CD14-positive monocyte (primary cell): ENCODE measurements at places on chromosomes 7 and 10.

DNA sequence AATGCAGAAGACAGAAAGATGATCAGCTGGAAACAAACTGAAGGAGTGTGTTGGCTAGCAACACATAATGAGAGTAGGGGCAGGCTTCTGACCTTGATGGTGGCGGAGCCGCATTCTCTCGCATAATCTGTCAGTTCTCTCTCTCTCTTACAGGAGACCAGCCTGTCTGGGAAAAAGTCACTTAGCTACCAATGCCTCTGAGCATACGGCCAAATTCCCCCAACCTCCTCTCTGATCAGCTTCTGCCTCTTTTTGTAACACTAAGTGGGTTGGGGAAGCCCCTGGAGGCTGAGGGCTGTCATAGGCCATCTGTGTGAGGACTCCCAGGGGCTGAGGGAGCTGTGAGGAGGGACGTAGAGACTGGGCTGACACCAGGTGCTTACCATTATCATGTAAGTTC lies 104.6 kb downstream of the HIPK2 start:
- no peaks in the 10 kb centered on the region for H3K27me3 ChIP-seq
- H3K36me3 ChIP-seq = peaks cover 3% of the 10 kb centered on the region
- peak; percentile 17 for DNase-seq
- no peak overlapping the region for H3K4me3 ChIP-seq
- H3K27ac ChIP-seq = no peak overlapping the region

DNA sequence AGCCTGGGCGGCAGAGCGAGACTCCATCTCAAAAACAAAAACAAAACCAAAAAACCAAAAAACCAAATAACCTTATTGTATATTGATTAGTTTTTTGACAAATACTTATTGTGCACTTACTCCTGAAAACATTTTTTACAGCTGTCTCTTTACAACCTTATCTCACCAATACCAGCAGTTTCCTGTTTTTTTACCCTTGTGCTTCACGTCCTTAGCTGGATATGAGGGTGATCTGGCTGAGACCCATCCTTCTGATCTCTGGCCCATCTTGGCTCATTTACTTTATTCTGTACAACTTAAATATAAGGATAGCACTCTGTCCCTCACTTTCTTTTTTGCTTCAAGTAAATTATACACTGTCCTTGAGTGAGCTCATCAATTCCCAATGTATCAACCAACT lies 104.6 kb upstream of the DNAJB12 start:
- no peak for DNase-seq
- no peak overlapping the region for H3K4me3 ChIP-seq
- H3K27me3 ChIP-seq = no peaks in the 10 kb centered on the region
- H3K36me3 ChIP-seq = no peaks in the 10 kb centered on the region

GRCh38 chr10:2834214-2834613 lies 233.1 kb upstream of the PFKP start:
- DNase-seq = no peak
- H3K36me3 ChIP-seq = no peaks in the 10 kb centered on the region

- DNase-seq = peak; percentile 85
- H3K36me3 ChIP-seq = no peaks in the 10 kb centered on the region
- peak overlapping the region; percentile 48 for H3K27ac ChIP-seq
- H3K4me3 ChIP-seq = no peak overlapping the region
- H3K4me1 ChIP-seq = peaks cover 18% of the 10 kb centered on the region
- H3K27me3 ChIP-seq = no peaks in the 10 kb centered on the region
Measured at GRCh38 chr10:11625019-11625735, 13.7 kb upstream of the USP6NL start.

DNA sequence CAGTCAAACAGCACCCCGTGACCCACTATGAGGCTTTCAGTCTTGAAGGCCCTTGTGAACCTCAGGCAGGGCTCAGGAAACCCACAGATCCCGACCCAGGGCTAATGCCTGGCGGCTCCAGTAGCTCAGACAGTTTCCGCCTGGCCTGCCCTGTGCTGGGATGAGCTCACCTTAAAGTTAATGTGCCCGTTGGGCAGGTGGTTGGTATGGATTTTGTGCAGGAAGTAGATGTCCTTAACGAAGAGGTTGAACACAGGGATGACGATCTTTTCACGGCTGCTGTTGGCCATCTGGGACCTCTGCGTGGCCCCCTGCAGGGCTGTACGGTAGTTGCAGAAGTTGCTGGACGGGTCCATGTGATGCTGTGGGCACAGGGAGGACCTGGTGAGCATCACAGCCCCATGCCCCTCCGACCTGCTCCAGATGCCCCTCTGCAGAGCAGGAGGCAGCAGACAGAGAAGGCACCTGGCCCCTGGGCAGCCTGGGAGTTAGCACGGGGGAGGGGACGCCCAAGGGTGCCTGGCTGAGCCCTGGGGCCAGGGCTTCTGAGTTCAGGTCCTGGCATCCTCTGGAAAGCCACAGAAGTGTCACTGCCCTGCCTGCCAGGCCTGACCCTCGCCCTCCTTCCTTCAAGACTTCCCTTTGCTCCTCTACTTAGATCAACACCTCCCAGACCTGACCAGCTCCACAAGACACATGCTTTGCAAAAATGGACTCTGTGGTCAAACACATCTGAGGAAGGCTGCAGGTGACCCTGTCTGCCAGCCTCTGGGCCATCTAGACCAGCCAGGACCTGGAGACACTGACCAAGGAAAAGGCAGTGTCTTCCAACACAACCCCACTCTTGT lies 59.8 kb downstream of the CSGALNACT2 start:
- H3K4me3 ChIP-seq = no peak overlapping the region
- no peaks in the 10 kb centered on the region for H3K36me3 ChIP-seq
- peaks cover 18% of the 10 kb centered on the region for H3K4me1 ChIP-seq
- no peaks in the 10 kb centered on the region for H3K27me3 ChIP-seq

GRCh38 chr10:128576943-128577670 lies 450.9 kb upstream of the MKI67 start:
- no peak overlapping the region for H3K4me3 ChIP-seq
- H3K36me3 ChIP-seq = no peaks in the 10 kb centered on the region
- no peak overlapping the region for H3K27ac ChIP-seq
- no peak for DNase-seq

DNA sequence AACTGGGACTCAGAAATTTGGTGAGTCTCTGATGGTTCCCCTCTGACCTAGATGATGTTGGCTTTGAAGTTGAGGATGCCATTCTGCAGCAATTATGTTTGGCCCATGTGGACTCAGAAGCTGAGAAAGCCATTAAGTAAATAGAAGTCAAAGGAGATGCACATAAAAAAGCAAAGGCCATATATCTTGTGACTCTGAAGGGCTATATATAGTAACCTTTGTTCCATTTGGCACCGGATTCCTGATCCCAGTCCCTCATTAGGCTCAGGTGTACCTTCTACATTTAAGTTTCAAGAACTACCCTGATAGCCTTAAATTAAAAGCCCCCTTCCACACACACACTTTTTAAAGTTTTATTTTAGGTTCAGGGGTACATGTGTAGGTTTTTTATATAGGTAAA lies 50.0 kb upstream of the PDK4 start:
- no peak overlapping the region for H3K4me3 ChIP-seq
- no peak overlapping the region for H3K27ac ChIP-seq
- no peaks in the 10 kb centered on the region for H3K36me3 ChIP-seq
- DNase-seq = no peak
- no peaks in the 10 kb centered on the region for H3K27me3 ChIP-seq
- H3K4me1 ChIP-seq = no peaks in the 10 kb centered on the region

- no peak overlapping the region for H3K4me3 ChIP-seq
- no peaks in the 10 kb centered on the region for H3K36me3 ChIP-seq
- no peak overlapping the region for H3K27ac ChIP-seq
- no peaks in the 10 kb centered on the region for H3K27me3 ChIP-seq
- DNase-seq = no peak
Measured at GRCh38 chr7:94512735-94513564, 3.3 kb downstream of the CASD1 start.

- H3K36me3 ChIP-seq = no peaks in the 10 kb centered on the region
- no peaks in the 10 kb centered on the region for H3K27me3 ChIP-seq
- no peak overlapping the region for H3K4me3 ChIP-seq
- H3K27ac ChIP-seq = no peak overlapping the region
Measured at GRCh38 chr10:86931872-86932271, 25.5 kb downstream of the MMRN2 start.

DNA sequence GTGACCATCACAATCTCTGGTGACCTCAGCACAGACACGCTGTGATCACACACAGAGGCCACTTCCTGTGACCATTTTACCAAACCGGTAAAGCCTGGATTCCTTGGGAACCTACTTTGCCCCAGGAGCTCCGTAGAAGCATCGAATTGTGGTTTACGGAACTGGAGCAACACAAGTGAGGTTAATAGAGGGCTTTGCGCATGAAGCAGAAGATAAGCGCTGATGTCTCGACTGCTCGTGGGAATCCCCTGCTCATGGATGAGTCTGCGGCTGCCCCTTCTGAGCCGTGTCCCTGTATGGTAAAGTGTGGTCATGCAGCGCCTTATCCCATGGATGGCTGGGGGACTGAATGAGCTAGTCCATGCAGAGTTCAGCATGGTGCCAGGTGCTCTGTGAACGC lies 53.6 kb downstream of the VIPR2 start:
- no peak overlapping the region for H3K27ac ChIP-seq
- no peak overlapping the region for H3K4me3 ChIP-seq
- no peaks in the 10 kb centered on the region for H3K4me1 ChIP-seq
- DNase-seq = no peak

DNA sequence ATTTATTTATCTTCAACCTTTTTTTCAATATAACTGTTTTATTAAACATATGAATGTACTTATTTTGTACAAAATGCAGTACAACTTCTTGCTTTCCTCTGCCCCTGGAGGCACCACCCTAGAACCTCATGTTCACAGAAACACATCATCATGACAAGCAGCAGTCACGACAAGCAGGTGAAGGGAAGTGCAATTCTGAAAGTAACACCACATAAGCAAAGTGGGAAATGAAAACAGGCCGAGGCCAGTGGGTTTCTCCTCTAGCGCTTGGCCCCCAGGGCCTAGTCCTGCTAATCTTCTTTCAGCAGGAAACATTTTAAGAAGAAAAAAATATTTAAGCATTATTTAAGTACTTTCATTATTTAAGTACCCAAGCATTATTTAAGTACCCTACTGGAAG lies 598.1 kb downstream of the SH2D4B start:
- H3K4me3 ChIP-seq = no peak overlapping the region
- DNase-seq = no peak
- no peaks in the 10 kb centered on the region for H3K4me1 ChIP-seq
- H3K36me3 ChIP-seq = no peaks in the 10 kb centered on the region
- H3K27ac ChIP-seq = no peak overlapping the region

- no peak for DNase-seq
- no peak overlapping the region for H3K4me3 ChIP-seq
- H3K27ac ChIP-seq = no peak overlapping the region
- H3K36me3 ChIP-seq = no peaks in the 10 kb centered on the region
- no peaks in the 10 kb centered on the region for H3K4me1 ChIP-seq
Measured at GRCh38 chr7:155166108-155166507, 96.0 kb downstream of the HTR5A start.

- no peaks in the 10 kb centered on the region for H3K27me3 ChIP-seq
- no peak overlapping the region for H3K4me3 ChIP-seq
- no peak overlapping the region for H3K27ac ChIP-seq
- no peak for DNase-seq
- H3K36me3 ChIP-seq = no peaks in the 10 kb centered on the region
Measured at GRCh38 chr7:158384746-158385145, 202.9 kb downstream of the PTPRN2 start.

DNA sequence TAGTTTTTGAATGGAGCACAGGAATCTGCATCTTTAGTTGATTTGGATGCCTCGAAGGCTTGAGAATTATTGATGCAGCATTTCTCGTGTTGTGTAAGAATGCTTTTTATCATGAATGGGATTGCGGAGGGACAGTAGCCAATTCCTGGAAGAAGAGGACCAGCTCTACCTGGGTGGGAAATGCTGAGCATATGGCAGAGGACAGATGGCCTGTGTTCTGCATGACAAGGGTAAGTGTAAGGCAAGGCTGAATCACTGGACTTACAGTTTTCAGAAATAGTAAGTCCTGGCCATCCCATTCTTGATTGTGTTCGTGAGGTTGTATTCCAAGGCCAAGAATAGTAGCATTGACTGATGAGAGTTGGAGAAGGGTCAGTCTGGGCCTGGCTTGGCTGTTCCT lies 15.9 kb downstream of the RP9 start:
- H3K36me3 ChIP-seq = peaks cover 56% of the 10 kb centered on the region
- DNase-seq = no peak
- H3K27me3 ChIP-seq = no peaks in the 10 kb centered on the region
- H3K4me3 ChIP-seq = no peak overlapping the region
- no peak overlapping the region for H3K27ac ChIP-seq

DNA sequence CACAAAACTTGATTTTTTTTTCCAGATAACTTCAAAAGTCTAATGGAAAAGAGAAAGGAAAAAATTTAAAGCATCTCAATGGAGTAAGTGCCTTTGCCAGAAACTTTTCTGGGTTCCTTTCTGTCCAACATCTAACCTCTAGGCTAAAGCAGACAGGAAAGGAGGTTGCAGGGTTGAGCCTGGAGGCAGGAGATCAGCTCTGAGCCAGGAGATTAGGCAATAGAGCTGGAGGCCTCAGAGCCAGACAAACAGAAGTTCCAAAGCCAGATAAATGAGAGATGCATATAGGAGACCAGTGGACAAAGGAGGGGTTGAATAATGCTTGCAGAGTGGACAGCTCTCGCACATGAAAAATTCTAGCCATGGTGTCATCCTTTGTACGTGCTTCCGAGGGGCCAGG lies 42.9 kb downstream of the CHN2 start:
- no peak overlapping the region for H3K4me3 ChIP-seq
- DNase-seq = no peak
- no peaks in the 10 kb centered on the region for H3K27me3 ChIP-seq
- H3K4me1 ChIP-seq = no peaks in the 10 kb centered on the region

DNA sequence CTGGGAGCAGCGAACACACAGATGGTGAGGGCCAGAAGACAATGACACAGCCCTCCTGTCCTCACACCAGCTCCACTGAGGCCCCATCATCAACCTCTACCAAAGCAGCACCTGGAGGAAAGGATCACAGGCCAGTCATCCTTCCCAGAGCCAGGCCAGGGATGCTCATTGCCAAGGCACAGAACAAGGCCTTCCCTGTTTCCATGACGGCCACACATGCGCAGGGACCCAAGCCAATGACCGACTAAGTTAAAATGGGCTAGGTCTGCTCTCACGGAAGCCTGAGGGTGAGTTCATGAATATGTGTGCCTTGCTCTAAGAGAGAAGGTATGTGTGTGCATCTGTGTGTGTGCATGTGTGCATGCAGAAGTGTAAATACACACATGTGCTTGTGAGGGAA lies 39.6 kb downstream of the COBL start:
- no peak overlapping the region for H3K4me3 ChIP-seq
- H3K27me3 ChIP-seq = no peaks in the 10 kb centered on the region
- H3K4me1 ChIP-seq = no peaks in the 10 kb centered on the region
